ENCODE measurements at places on chromosomes 5 and 9. TPM values are rescaled to one million over a fixed set of nuclear protein-coding genes. Genes with fewer than 3 reads are reported as not detected.

The TNC gene
- 87.1 TPM for total RNA-seq

DNA sequence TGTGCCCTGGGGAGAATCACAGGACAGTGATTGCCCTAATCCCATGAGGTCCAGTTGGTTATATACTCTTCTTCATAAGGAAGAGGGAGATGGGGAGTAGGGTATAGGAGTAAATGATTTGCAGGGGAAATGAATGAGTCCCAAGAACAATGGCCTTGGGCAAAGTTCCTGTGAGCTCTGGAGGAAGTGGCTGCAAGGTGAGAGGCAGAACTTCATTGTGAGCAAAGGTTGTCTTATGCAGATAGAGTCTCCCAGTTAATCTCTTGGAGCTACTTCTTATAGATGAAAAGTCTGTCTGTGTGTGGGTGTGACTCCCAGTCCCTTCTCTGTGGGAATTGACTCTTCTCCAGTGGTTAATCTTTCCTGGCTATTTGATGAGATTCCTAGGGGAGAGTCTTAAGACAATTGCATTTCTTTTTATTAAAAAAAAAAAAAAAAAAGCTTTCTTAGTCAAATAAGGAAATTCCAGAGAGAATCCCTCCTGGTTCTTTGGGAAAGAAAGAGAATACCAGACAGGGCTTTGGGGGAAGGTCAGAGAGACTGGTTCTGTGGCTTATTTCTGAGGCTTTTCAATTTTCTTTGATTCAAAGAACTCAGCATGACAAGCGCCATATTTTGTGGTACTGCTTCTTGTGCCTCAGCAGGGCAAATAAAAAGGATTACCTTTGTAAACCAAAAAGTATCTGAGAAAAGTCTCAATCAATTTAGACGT lies 33.6 kb upstream of the MEGF10 start:
- DNase-seq = no peak

DNA sequence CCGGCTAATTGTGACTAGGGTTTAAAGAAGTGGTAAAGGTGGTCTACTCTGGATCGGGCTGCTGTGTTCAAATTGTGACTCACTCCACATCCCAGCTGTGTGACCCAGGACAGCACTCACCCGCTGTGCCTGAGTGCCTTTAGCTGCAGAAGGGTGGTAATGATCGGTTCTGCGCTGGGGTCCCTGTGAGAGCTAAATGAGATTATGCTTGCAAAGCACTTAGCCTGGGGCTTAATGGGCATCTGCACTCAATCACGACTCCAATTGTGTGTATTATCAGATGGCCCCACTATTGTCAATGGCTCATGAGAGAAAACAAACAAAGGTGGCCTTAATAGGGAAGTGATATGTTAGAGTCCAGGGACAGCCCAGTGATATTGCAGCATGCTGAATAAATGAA lies 25.1 kb upstream of the TBC1D2 start:
- DNase-seq = no peak

DNA sequence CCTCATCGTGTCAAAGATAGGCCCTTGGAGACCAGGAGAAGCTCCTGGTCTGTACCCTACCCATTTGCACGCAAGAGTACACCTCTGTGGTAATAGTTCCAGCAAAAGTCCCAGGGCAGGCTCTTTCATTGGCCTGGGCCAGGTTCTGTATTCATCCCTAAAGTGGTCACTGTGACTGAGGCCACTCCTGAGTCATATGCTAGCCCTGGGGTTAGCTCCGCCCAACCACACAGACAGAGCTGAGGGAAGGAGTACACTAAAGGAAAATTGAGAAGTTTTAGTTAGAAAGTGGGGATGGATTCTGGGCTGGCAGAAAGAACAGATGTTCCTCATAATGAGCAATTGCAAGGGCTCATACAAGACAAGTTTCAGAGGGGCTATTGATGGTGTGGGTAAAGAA lies 206.7 kb downstream of the ARHGAP26 start:
- DNase-seq = no peak

DNA sequence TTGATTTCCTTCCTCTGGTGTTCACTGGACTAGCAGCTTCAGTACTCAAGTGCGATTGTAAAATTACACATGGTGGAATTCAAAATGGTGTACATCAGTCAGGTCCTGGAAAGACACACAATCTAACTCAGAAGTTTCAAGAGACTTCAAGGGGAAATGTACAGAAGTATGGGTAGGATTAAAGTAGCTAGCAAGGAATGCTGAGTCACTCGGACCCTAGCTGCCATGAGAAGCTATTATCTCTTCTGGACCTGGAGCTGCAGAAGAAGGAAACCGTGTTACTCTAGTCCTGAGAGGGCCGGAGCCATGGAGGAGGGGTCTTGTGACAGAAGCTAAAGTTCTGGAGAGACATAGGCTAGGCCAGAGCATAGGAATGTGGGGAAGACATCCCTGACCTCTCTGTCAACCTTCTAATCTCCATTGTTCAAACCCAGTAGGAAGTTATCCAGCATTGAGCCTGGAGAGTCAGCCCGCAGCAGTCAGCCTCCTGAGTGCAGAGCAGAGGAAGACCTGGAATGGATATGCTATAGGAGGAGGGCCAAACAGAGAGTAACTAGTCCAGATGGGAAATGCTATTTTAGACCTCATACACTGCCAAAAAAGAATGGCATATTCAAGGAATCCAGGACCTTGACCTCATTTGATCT lies 84.3 kb downstream of the GHR start:
- DNase-seq = no peak

The WHRN gene
- 4.1 TPM for total RNA-seq
